ENCODE measurements at places on chromosomes 1 and 21.

DNA sequence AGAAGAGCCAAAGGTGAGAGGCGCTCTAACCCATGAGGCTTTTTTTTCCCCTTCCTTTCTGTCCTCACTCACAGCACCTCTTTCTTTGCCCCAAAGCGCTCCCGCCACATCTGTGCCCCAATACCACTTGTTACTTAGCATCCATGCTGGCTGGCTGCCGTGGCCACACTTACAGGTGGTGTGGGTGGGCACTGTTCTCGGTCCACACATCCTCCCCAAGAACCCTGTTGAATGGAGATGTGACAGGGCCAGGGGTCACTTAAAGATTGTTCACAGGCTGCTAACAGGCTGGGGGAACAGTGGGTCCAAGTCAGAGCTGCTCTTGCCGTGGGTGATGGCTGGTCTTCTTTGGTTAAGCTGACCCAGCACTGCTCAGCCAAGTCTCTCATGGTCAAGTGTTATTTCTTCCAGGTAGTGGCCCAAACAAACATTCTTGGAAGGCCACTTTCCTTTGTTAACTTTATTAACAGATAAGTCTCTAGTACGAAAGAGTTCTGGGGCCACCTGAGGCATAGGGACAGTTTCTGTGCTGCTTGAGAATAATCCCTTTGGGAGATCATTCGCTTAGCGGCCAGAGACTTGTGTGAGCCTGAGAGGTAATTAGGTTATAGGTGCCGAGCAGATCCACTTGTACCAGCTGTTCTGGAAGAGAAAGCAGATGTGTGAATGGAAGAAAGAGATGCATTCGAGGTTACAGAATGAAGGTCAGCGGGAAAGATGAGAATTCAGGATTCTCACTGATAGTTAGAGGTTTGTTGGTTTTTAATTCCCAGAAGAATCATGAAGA lies 62.6 kb upstream of the IRF2BP2 start:
- DNase-seq: no peak

GRCh38 chr1:248847956-248848561 lies 10.0 kb downstream of the ZNF672 start:
- peak; percentile 68 for DNase-seq

DNA sequence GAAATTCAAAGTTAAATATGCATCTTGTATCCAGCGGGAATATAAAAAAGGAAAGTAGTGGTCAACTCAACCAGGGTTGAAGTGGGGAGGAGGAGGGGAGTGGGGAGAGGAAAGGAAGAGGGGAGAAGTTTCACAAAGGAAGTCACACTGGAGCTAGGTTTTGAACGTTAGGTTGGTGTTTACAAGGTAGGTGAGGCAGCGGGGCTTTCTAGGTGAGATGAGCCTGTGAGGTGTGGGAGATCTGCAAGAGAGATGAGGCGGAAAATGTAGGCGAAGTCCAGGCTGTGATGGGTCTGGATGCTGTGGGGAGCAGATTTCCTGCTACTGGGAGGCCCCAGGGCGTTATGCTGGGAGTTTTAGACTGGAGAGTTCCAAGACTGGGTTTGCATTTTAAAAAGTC lies 36.1 kb upstream of the IL20 start:
- DNase-seq: no peak

GRCh38 chr21:31482460-31482859 lies 138.4 kb upstream of the TIAM1 start:
- DNase-seq: no peak

DNA sequence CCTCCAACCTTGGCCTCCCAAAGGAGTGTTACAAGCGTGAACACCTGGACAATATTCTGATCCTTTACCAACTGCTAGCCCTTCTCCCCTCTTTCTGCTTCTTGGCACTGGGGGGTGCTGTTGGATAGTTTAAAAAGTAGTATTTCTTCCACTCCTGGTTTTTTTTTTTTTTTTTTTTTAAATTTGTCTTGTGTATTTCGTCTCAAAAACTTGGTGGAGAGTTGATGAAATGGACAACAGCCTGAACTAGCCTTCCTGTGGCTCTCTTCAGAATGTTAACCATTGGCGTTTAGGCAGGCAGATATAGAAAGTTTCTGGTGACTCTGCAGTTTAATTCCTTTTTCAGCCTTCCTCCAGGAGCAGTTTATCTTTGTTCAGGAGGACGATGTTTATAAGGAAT lies 69.7 kb upstream of the USP24 start:
- DNase-seq: no peak

GRCh38 chr1:205794011-205794730 lies 18.8 kb downstream of the SLC41A1 start:
- no peak for DNase-seq

- DNase-seq: no peak
Measured at GRCh38 chr1:212819726-212820125, 27.7 kb downstream of the SPATA45 start.

DNA sequence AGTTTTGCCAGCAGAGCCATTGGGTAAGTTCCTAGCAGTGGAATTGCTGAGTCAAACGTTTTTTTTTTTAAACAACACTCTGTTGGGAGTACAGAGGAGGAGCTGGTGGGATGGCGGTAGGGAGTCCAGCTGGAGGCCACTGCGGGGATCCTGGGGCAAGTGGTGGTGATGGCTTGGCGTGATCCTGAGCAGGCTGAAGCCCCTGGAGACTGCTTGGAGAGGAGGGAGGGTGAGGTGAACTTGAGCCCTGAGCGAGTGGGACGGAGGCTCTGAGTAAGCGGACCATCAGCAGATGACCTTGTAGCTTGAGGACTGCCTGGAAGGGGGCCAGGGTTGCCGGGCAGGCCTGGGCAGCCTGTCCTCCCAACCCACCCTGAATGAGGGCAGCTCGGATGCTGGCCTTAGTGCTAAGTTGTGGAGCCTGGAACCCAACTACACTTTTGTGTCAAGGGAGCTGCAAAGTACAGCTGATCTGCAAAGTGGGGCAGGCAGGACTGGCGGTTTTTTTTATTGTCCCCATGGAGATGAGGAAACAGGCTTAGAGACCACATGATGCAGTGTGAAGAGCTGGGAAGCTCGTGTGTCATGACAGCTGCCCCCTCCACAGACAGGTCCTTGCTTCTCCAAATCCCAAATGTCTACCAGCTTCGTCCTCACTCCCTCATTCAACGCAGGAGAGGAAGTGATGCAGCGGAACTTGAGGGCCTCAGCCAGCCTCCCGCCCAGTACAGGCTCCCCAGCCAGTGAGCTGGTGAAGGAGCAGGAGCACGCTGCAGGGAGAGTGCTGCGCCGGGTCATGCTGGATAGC lies 20.2 kb downstream of the MRPL37 start:
- no peak for DNase-seq

DNA sequence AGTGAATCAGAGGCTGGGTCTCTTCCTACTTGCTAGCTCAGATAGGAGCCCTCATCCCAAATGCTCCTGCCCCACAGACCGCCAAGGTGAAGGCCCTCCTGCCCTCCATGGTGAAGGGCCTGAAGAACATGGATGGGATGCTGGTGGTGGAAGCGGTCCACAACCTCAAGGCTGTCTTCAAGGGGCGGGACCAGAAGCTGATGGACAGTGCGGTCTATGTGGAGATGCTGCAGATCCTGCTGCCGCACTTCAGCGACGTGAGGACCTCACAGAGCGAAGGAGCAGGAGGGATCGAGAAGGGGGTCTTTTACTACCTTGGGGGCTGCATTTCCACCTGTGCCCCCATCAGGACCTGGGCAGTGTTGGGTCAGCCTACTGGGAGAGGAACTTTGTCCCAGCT lies 14.6 kb upstream of the TTC4 start:
- no peak for DNase-seq

GRCh38 chr1:186443638-186444037 lies 17.3 kb downstream of the PDC start:
- no peak for DNase-seq

DNA sequence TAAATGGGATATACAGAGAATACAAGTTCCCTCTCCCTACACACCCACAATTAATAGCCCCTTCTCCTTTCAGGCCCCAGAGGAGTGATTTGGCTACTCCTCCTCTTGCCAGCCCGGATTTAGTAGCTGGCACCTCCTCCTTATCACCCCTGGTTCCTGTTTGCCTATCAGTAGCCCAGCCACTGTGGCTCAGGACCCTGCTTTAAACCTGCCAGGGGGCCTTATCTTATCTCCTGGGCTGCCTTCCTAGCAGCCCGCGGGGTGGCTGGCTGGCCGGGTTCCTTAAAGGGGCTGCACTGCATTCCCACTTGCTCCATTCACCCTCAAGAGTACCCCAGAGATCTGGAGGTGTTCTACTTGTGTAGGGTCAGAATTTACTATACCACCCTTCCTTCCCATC lies 70.4 kb downstream of the PLEKHA6 start:
- no peak for DNase-seq

DNA sequence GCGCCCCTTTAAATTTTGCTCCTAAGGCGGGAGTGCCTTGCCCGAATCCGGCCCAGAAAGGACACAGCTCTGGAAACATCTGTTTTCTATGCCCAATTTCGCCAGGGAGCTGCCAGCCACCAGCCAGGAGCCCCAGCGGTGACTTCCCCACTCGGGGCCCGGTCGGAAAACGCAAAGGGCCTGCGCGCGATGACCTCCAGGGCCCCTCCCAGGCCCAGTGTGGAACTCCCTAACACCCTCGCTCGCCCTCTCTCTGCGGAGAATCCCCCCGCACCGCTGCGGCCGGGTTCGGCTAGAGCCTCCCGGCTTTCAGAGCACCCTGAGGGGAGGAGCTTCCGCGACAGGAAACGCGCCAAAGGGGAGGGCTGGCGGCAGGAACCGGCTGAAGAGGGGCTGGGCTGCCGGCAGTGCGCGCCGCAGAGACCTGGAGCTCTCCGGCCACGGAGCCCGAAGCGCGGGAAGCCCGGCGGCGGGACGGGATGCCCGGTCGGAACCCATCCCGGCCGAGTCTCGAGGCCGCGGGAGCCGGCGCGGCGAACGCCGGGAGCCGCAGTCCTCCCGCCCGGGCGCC lies 505 bp downstream of the CLSPN start:
- peak; percentile 88 for DNase-seq

DNA sequence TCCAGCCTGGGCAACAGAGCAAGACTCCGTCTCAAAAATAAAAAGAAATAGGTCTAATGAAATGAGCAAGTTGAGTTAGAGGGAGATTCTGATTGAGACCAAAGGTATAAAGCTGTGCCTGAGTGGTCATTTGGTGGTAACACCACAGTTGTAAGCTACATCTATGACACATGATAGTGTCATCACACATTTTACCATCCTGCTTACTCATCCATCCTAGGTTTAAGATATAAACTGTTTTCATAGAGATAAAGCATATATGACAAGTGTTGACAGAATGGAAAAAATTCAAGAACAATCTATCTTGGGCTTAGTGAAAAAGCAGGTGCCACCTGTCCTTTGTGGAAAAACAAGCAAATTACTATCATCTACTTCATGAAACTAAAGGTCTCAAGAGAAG lies 7.1 kb upstream of the CFAP141 start:
- no peak for DNase-seq

GRCh38 chr1:78143152-78143551 lies 97.4 kb downstream of the GIPC2 start:
- DNase-seq: no peak

GRCh38 chr1:245717611-245718010 lies 562.8 kb downstream of the KIF26B start:
- no peak for DNase-seq

Data from type B pancreatic cell (in vitro differentiated cells).